ENCODE measurements at places on chromosomes 16 and 17.

- DNase-seq: no peak
Measured at GRCh38 chr17:72097144-72097543, 23.7 kb upstream of the SOX9 start.

- DNase-seq: no peak
Measured at GRCh38 chr17:64778240-64779097, 116.4 kb upstream of the SMURF2 start.

DNA sequence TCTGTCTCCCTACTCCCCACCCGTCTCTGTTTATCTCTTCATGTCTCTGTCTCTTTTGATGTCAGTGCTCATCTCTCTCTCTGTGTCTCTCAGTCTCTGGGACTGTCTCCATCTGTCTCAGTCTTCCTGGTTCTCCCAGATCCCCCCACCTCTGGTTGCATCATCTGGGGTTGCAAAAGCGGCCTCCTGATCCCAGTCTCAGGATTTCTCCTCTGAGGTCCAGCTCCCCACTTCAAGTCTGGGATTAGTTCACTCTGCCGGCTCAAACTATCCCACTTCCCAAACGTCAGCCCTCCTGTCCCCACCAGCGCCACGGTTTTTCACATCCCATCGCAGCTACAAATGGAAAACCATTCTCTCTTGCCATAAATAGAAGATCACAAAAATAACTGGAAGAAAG, 9.0 kb downstream of the TEKT5 start:
- no peak for DNase-seq

DNA sequence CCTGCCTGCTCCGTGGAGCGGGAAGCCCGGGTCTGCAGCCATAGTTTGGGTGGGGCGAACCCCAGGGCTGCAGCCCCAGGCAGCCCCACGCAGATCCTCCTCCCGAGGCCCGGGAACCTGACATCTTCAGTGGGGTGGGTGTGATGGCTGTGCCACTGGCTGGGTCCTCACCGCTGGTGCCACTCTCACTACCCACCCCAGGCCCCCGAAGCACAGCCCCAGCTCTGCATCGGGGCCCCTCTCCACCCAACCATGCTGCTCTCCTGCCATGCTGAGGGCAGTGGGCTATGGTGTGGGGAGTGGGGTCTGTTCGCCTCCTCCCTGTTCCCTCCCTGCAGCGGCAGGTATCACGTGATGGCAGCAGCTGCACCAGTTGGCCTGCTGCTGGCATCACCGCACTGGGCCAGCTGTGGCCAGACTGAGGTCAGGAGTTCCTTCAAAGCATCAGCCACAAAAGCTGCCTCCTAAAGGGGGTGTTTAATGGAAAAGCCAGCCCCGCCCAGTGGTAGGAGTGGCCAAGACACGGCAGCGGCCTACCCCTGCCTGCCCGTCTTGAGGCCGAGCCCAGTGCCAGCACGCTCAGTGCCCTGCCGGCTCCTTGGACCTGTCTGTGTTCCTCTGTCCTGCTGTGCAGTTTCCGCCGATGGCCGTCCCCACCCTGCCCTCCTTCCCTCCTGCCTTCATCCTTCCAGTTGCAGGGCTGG, 10.8 kb downstream of the KCTD5 start:
- DNase-seq: no peak
